ENCODE measurements at places on chromosomes 2 and 18.
A peak's percentile ranks its signal among the peaks of the same experiment; 100 is the strongest.

DNA sequence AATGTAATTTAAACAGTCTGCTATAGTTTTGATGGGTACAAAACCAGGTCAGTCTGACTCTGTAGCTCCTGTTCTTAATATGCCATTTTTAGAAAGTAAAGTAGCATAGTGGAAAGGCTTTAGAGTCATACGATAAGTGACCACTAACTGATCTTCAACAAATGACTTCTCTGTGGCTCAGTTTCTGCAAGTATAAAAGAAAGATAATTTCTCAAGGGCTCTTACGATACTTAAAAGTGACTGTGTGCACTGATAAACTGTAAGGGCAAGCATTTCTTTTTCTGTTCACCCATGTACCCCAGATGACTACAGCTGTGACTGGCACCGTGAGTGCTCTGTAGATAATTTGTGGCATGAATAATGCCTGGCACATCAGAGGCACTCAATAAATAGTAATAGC, 178.7 kb downstream of the LCLAT1 start:
- DNase-seq = no peak

GRCh38 chr2:120552800-120553481, 182.7 kb upstream of the GLI2 start:
- no peak for DNase-seq

- no peak for DNase-seq
Measured at GRCh38 chr2:111678651-111679050, 205.3 kb downstream of the ANAPC1 start.

GRCh38 chr18:10454681-10455557, 484 bp downstream of the APCDD1 start:
- DNase-seq = no peak

GRCh38 chr2:201257381-201257955, 2.9 kb upstream of the CASP8 start:
- DNase-seq = no peak

DNA sequence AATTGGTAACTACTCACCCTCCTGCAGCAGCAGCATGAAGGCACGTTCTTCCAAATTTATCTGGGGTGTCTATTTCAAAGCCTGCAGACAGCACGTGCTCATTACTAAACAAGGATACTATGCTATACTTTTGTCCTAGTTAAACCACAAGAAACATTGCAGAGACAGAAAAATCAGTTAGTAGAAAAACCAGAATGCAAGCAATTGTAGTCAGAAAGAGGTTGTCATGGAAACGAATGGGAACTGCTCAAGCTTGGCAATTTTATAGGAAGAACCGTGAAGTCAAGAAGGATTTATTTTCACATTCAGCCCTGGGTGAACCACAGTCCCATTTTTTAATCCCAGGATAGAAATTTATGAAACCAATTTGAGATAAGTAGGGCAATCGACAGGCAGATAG, 162.2 kb upstream of the PGAP1 start:
- no peak for DNase-seq

- no peak for DNase-seq
Measured at GRCh38 chr2:207825978-207826377, 56.3 kb upstream of the FZD5 start.

DNA sequence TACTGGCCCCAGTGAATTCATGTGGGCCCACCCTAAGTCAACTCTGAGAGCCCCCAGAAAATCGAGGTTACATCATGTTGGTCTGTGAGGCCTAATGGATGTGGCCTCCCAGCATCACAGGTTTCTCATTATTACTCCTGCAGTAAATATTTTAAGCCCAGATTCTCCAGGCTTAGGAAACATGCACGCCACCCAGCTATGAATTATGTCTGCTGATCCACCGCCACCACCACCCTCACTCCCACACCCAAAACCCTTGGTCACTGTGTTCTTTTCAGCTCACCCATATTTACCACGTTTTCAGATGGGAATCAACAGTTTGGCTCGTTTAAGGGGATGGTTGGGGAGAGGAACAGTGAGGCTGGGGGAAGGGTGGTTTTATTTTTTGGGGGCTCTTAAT, 128.6 kb downstream of the NCK2 start:
- no peak for DNase-seq

DNA sequence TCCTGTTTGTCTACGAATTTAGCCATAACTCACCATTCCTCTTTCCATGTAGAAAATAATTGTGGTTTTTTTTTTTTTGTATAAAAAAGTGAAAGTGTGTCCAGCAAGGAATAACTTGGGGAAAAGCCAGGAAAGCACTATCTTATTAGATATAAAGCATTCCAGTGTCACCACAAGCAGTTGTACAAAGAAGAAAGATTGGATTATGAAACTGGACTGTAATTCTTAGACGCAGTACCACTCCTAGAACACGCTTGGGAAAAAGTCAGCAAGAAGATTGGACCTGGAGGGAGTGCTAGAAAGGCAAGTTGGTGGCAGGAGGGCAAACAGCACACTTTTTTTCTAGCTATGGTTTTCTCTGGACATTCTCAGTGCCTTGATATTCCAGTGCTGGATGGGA, 186.7 kb downstream of the PARD3B start:
- no peak for DNase-seq

DNA sequence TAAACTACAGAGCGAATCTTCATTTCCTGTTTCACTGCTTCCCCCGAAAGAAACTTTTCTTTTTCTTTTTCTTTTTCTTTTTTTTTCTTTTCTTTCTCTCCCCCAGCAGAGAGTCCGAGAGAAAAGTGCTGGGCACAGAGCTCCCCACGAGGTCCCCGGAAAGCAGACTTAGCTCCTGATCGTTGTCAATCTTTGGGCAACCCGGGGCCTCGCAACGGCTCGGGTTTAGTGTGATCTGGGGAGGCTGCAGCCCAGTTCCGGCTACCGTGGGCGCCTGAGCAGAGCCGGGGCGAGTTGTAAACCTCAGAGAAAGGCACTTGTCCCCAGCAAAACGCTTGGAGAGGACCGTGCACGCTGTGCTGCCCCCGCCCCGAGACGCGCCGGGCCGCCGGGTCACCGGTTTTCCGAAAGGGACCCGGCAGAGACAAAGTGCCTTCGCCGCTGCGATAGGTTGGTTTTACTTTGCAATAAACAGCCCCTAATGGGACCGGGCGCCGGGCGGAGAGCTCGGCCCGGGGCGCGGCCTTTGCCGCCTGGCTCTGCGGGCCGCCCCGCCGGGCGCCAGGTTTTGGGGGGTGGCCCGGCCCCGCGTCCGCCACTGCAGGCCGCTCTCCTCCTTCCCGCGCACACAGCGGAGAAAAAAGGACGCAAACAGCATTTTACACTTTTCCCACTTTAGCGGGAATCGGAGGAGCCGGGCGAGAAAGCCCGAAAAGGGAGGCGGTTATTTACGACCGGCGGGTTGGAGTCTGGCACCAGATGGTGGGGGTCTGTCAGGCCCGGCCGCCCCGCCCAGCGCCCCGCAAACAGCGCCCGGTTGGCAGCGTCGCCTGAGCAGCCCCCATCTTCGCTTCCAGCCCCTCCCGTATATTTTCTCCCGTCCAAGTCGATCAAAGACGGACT, 136.0 kb downstream of the INSIG2 start:
- peak; percentile 16 for DNase-seq

DNA sequence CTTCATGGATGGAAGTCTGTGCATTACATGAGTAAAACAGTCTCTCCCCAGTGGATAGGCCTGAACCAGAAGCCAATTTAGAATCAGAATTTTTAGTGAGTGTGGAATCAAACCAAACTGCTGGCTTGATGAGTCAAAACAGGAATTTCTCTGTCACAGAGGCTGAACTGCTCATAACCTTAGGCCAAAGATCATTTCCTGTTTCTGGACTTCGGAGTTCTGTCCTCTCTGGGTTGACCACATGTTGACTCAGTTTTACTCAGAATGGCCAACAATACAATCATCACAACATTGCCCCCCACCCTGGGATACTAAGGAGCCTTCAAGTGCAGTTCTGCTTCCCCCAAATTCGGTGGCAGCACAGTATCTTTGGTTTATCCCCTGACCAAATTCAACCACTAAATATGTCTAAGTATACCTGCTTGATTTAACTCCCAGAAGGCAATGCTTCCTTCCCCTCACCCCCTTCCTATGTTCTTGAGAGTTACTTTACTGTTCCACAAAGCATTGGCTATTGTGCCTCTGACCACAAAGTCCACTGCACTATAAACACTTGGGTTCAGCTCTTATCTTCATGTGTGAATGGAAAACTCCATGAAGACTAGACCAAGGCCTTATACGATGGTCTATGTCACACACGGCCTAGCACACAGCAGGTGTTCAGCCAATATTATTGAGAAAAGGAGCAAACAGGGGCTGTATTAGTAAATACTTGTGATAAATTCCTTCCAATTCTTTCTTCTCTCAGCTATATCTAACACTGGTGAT, 67.8 kb downstream of the NXPH2 start:
- DNase-seq = no peak

GRCh38 chr2:222945887-222946286, 85.1 kb downstream of the ACSL3 start:
- no peak for DNase-seq

- DNase-seq = no peak
Measured at GRCh38 chr18:7038330-7038851, 79.2 kb downstream of the LAMA1 start.

- DNase-seq = no peak
Measured at GRCh38 chr2:28543316-28544035, 47.6 kb downstream of the PLB1 start.

GRCh38 chr2:36960005-36960675, 6.2 kb downstream of the STRN start:
- DNase-seq = no peak

DNA sequence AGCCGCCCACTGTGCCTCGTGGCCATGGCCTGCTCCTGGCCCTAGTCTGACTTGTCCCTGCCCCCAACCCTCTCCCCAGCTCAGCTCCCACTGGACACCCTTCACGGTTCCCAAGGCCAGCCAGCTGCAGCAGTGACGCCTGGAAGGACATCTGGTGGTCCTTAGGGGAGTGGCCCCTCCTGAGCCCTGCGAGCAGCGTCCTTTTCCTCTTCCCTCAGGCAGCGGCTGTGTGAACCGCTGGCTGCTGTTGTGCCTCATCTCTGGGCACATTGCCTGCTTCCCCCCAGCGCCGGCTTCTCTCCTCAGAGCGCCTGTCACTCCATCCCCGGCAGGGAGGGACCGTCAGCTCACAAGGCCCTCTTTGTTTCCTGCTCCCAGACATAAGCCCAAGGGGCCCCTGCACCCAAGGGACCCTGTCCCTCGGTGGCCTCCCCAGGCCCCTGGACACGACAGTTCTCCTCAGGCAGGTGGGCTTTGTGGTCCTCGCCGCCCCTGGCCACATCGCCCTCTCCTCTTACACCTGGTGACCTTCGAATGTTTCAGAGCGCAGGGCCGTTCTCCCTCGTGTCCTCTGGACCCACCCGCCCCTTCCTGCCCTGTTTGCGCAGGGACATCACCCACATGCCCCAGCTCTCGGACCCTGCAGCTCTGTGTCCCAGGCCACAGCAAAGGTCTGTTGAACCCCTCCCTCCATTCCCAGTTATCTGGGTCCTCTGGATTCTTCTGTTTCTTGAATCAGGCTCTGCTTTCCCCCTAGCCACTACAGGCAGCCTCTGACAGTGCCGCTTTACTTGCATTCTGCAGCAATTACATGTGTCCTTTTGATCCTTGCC, 35.8 kb downstream of the ANO7 start:
- no peak for DNase-seq

GRCh38 chr18:9062418-9062751, 40.1 kb upstream of the NDUFV2 start:
- no peak for DNase-seq

GRCh38 chr2:156473445-156473844, 37.3 kb downstream of the GPD2 start:
- DNase-seq = no peak

DNA sequence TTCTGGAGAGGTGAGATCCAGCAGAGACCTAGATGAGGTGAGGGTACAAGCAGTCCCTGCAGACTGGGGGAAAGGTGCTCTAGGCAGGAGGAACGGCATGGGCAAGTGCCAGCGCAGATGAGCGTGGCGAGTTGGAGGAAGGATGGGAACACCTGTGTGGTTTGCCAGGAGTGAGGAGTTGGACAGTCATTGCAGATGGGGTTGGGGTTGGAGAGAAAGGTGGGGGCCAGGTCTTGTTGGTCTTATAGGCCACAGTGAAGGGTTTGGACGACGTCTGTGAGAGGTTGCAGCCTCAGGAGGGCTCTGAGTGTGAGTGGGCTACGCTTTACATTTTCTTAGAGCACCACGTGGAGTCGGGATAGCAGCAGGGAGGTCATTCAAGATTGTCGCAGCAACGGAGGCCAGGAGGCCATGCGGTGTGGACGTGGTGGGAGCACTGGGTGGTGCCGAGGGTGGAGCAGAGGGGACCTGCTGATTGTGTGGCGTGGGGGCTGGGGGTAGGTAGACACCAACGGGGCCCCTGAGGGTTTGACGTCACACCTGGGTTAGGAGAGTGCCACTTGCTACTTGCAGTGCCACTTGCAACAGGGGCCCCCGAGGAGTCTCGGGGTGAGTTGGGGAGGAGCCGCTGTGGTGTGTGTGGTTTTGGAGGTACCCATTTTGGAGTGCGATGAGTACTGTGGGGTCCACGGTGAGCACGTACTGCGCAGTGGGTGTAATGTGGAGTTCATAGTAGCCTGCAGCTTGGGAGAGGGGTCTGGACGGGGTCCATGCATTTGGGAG, 66.2 kb downstream of the LPIN1 start:
- DNase-seq = no peak

- DNase-seq = no peak
Measured at GRCh38 chr2:23563151-23563550, 178.2 kb downstream of the KLHL29 start.

DNA sequence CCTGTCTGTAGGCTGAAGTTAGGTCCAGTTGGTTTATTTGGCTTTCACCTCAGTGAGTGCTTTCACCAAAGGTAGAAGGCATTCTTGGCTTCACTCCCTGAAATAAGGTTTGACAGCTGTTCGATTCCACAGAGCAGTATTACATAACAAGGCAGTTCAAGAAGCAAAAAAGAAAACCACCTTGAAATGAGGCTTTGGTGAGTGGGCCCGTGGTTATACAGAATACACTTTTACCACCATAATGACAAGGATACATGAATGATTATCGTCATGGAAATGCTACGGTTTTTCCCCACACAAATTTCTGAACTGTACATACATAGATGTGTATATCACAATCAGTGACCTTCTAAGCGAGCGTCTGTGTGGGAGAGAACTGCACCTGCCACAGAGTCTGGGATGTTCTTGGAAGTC, 80.0 kb upstream of the CHRNA1 start:
- no peak for DNase-seq

GRCh38 chr2:156800781-156801361, 364.7 kb downstream of the GPD2 start:
- DNase-seq = no peak

GRCh38 chr2:27261926-27262298, 935 bp downstream of the SLC30A3 start:
- no peak for DNase-seq

GRCh38 chr2:69685321-69686048, 41.9 kb upstream of the AAK1 start:
- no peak for DNase-seq
